ENCODE measurements at places on chromosomes 4 and X.

DNA sequence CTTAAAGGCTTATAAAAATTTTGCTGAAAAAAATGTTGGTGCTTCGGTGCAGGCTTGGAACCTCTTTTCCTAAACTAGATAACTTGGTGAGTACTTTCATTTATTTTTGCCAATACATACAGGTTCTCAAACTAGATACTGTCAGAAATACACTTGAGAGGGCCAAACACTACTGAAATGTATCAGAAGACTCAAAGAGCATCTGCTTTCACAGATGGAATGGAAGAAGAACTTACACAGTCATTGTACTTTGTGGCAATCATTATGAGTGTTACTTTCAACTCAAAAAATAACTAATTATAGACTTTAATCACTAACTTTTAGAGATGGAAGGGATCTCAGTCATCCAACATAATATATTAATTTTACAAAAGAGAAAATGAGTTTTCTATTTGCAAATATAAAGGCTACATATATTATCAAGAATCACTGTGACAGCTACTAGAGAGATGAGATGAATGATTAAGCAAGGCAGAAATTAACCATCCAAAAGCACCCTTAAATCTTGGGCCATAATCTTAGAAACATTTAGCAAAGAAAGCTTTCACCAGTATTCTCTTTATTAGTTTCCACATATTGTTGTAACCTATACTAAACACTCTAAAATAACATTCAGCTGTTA lies 1.0 kb downstream of the ENAM start:
- no peak for DNase-seq

- no peak for DNase-seq
Observed at GRCh38 chrX:8870411-8870810, 69.2 kb upstream of the FAM9A start.

DNA sequence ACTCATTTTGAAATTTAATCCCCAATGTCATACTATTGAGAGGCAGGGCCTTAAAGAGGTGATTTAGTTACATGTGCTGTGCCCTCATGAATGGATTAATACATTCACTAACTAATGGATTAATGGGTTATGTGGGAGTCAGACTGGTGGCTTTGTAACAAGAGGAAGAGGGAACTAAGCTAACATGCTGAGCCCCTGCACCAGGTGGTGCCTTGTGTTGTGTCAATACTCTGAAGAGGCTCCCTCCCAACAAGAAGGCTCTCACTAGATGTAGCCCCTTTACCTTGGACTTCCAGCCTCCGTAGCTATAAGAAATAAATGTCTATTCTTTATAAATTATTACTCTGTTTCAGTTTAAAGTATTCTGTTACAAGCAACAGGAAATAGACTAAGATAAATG lies 411.9 kb upstream of the EMCN start:
- peak; percentile 13 for DNase-seq

GRCh38 chr4:55498051-55498450 lies 48.7 kb downstream of the CLOCK start:
- no peak for DNase-seq

- no peak for DNase-seq
Observed at GRCh38 chrX:130482871-130483270, 81.1 kb downstream of the RBMX2 start.

DNA sequence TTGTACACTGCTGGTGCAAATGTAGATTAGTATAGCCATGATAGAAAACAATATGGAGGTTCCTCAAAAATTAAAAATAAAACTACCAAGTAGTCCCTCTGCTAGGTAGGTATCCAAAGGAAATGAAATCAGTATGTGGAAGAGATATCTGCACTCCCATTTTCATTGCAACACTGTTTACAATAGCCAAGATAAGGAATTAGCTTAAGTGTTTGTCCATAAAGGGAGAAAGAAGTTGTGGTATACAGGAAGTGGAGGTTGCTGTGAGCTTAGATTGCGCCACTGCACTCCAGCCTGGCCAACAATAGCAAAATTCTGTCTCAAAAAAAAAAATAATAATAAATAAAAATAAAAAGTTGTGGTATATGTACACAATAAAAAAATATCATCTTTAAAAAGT lies 325.0 kb upstream of the EMCN start:
- no peak for DNase-seq

DNA sequence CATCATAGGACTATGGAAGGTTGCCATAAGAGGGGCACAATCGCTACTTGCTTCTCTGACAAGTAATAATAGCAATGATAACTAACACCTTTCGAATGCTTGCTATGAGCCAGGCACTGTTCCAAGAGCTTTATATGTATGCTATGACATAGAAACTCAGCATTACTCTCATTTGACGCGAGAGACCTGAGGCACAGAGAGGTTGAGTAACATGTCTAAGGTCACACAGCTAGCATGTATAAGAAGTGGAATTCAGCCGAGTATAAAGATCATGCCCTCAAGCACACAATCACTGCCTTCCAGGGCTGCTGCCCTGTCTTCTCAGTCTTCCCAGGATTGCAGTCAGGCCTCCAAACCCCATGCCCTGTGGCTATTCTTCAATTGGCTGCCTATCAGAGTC lies 19.5 kb downstream of the PJA1 start:
- no peak for DNase-seq

- no peak for DNase-seq
Observed at GRCh38 chr4:1987721-1988326, 20.9 kb downstream of the NELFA start.

GRCh38 chr4:184359888-184360287 lies 114.5 kb downstream of the IRF2 start:
- no peak for DNase-seq

- DNase-seq = no peak
Observed at GRCh38 chrX:10098270-10098713, 58.5 kb upstream of the CLCN4 start.

GRCh38 chr4:151238477-151238876 lies 38.5 kb upstream of the PRSS48 start:
- no peak for DNase-seq
